Putamen (tissue), 1 donor: ENCODE measurements at places on chromosomes 6 and 20.

DNA sequence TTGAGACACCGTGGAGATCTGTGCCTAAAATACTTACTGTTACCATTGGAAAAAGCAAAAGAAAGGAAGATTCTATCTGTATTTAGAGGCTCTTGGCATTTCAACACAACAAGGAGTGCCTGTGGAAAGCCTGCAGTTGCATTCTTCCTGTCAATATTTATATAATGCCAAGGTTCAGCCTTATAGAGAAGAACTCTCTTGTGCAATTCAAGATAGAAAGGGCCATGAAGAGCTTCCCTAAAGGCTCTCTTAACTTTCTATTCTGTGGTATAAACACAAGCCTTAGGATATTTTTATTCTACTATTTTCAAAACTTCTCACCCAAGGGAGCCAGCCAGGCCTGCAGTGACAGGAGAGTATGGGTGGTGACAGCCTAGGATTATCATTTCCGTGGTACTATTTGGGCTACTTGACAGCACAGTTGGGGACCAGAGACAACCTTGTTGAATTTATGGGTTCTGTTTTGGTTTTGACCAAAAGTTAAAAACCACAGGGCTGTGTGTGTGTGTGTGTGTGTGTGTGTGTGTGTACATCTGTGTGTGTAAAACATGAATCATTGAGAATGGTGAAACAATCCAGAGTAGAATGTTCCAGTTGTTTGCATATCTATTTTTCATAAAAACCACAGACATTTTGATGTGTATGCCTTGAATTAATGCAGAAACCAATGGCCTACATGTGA lies 700.9 kb upstream of the SLC35B3 start:
- DNase-seq = no peak

GRCh38 chr20:25318471-25319240 lies 70.8 kb downstream of the PYGB start:
- no peak for DNase-seq

GRCh38 chr6:27059621-27060425 lies 187.7 kb upstream of the PRSS16 start:
- no peak for DNase-seq

GRCh38 chr6:8947900-8948299 lies 512.6 kb upstream of the SLC35B3 start:
- no peak for DNase-seq

DNA sequence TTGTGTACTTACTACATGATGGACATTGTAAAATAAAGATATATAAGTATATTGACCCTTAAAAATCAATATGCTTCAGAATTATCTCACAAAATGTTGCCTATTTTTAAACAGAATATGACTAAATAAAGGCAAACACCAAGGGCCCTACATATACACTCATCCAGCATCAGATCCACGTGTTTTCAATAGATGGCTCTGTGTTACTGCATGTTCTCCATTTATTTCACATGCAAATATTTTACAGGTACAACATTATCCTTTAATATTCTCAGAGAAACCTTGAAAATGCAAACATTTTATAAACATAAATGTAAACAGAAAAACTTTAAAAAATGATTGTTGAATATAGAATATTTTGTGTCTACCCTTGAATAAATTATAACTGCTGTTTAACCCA lies 2.9 kb upstream of the KHDRBS2 start:
- no peak for DNase-seq

GRCh38 chr6:35777356-35778102 lies 1.1 kb downstream of the CLPSL2 start:
- no peak for DNase-seq
